ENCODE measurements at places on chromosomes 1 and 21.

DNA sequence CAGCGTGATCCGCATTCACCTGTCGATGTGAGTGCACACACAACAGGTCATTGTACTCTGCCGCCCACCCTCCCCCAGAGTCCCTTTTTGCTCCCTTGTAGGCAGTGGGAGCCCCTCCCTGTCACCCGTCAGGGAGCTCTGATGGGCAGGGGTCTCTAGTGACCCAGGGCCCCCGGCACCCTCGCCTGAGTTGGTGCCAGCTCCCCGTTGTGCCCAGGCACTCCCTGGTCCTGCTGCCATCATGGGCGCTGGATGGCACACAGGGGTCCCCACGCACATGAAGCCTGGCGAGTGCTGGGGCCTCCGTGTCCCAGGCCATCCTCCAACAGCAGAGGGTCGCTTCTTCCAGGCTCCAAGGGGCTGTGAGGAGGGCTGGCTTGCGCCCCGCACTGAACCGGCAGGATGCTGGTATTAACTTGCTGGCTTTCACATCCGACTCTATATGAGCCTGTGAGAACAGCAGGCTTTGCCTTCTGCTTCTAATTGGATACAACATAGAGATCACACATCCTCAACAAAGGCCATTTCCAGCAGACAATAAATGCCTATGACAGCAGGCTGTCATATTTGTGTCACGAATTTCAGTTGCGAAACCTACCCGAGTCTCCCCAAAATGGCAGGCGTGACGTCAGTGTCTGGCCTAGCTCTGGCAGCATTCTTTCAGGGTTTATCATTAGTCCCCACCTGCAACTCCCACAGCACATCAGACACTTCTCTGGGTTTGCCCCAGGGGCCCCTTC lies 35.4 kb downstream of the KIAA1614 start:
- DNase-seq, result no peak

- no peak for DNase-seq
Observed at GRCh38 chr1:208203848-208204609, 40.2 kb downstream of the PLXNA2 start.

GRCh38 chr1:28067523-28068090 lies 20.8 kb downstream of the EYA3 start:
- DNase-seq, result no peak

GRCh38 chr1:60762176-60762575 lies 320.2 kb upstream of the NFIA start:
- DNase-seq, result no peak

- DNase-seq, result no peak
Observed at GRCh38 chr1:192786576-192786975, 22.3 kb upstream of the RGS2 start.

DNA sequence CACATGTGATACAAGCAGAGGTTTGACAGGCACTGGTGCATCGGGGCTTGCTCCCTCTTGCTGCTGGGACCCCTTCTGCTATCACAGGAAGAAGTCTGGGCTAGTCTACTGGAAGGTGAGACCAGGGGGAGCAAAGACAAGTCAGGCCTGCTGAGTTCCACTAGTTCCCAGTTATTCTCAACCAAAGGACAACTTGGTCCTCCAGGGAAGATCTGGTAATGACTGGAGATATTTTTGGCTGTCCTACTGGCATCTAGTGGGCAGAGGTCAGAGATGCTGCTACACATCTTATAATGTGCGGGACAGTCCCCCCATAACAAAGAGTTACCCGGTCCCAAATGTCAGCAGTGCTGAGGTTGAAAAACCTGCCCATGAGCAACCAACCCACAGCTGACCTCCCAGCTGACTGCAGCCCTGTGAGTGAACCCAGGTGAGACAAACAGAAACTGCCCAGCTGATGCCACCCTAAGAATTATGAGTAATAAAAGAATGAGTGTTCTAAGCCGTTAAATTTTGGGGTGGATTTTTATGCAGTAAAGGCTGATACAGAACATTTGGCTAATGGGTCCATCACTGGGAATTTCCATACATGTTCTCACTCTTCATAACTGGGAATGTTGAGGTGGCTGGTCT lies 71.6 kb downstream of the NENF start:
- no peak for DNase-seq

DNA sequence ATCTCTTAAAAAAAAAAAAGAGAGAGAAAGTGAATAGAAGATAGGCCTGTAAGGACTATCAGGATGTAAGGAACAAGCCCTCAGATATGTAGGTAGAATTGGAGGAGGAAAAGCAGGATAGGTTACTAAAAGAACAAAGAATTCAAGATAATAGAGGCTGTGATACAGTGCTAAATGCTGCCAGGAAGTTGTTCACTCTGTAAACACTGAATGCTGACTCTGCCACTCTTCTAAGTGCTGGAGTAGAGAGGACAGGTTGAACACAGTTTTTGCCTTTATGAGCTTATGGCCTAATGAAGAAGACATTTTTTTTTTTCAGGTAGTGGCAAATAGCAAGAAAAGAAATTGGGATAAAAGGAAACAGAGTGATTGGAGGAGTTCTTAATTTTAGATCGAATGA lies 90.6 kb upstream of the ZNF678 start:
- no peak for DNase-seq

DNA sequence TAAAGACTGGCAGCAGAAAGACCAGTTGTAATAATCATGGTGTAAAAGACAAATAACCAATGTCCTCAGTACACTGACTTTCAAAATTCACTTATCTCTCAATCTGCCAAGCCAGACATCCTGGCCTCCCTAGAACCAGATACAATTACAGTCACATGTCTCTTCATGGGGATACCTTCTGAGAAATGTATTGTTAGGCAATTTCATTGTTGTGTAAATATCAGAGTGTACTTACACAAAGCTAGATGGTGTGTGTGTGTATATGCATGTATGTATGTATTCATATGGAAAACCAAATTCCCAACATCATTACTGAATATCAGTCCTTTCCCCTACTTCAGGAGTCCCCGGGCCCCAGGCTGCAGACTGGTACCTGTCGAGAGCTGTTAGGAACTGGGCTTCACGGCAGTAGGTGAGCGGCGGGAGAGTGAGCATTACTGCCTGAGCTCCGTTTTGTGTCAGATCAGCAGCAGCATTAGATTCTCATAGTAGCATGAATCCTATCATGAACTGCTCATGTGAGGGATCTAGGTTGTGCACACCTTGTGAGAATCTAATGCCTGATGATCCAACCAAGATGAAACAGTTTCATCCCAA lies 65.3 kb upstream of the ZNF326 start:
- DNase-seq, result no peak

- no peak for DNase-seq
Observed at GRCh38 chr1:150841626-150842025, 33.6 kb upstream of the CTSK start.

DNA sequence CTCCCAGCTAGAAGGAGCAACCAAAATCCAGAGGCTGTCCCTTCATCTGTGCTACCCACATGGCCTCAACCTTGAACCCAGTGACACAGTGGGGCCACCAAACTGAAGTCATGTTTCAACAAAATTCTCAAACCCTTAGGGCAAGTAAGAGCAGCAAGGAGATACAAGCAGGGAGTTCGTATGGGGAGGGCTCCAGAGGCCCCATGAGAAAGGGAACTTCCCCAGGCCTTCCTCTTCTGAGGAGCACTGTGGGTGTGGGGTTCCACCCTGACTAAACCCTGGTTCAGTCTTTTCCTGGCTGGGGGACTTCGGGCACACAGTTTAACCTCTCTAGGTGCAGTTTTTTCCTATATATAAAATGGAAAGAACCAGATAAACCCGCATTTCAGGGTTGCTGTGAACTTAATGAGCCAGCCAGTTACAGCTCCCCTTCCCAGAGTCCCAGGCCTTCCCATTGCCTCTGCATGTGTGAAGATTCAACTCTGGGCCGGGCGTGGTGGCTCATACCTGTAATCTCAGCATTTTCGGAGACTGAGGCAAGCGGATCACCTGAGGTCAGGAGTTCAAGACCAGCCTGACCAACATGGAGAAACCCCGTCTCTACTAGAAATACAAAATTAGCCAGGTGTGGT lies 8.0 kb upstream of the THEMIS2 start:
- DNase-seq, result peak; percentile 42

GRCh38 chr1:205662135-205662738 lies 18.1 kb downstream of the SLC45A3 start:
- DNase-seq, result no peak

DNA sequence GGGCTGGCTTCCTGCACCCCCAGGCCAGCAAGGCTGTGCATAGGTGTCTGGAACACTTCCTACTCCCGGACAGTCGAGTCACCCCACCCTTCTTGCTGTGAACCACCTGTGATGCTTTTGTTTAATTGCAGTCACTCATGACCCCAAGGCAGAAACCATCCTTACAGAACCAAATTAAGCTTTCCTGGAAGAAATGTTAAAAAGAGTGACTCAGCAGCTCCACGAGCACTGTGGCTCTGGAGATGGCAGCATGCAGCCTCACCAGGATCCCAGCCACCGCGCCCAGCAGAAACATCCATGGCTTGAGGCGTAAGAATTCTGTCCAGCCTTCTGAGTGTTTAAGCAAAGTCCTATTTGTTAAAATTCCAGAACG lies 28.8 kb downstream of the SNAP47 start:
- DNase-seq, result no peak

DNA sequence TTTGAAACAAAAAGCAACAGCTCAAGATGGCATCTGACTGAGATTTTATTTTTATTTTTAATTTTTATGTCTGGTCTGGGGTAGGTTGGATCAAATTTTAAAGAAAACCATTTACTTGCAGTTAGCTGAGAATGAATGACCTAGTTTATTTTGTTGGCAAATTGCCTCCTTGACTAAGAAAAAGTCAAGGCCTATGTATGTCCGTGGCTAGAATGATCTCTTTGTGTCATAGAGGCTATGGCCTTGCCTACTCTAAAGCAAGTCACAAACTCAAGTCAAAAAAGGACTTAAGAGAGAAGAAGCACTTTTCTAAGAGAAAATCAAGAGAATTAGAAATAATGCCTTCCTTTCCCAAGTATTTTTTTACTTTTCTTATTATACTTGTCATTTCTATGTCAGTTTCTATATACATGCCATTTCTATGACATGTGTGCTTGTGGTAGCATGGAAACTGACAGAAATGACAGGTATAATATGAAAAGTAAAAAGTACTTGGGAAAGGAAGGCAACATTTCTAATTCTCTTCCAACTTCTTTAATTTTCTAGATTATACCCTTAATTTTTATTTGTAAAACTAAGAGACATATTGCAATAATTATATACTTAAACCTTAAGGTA lies 136.7 kb downstream of the CENPF start:
- DNase-seq, result no peak

DNA sequence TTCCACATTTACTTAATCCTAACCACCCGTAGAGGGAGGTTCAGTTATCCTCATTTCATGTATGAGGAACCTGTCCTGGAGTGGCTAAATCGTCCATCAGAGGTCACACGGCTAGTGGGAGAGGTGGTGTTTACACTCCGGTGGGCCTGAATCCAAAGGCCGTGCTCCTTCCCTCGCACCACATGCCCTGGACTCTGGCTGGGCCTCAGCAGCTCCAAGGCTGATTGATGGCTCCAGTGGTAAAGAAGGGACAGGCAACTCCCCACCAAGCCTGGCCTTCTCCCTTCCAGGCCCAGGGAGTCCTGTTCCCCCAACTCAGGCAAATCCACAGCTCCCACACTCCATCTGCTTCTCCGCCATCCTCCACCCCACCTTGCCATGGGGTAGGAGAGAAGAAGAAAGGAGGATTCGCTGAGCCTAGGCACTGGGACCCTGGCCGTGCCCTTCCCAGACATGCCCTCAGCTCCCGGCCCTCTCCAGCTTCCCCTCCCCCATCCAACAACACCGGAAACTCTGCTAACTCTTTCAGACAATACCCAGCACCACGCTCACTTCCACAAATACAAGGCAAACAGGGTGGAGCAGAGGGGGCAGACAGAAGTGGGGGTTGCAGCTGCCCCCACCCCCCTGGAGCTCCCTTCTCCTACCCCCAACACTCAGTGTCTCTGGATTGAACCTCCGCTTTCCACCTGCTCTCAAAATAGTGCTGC lies 10.9 kb downstream of the ARHGEF2 start:
- DNase-seq, result no peak

DNA sequence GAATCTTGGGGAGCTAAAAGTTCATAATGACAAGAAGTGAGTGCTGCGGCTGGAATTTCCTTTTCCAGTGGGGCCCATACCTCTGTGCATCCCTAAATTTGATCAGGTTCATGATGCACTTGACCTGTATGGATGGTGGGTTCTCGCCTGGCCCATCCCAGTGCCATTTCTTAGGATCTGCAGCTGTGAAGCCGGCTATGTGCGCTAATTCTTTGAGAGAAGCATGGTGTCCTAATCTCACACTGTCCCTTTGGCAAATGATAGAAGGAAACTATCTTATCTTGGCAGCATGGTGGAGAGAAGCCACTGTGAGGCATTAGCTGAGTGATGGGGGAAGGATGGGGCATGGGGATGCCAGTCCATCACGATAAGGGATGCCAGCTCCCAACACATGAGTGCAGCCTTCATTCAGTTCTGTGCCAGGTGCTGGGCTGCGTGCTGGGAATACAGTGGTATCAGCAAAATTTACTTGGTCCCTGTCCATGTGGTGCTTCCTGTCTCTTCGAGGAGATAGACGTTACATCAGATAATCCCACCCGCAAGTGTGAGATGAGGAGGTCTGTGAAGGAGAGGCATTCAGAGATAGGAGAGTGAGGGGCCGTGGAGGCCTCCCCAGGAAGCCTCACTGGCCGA lies 30.5 kb downstream of the STUM start:
- no peak for DNase-seq

DNA sequence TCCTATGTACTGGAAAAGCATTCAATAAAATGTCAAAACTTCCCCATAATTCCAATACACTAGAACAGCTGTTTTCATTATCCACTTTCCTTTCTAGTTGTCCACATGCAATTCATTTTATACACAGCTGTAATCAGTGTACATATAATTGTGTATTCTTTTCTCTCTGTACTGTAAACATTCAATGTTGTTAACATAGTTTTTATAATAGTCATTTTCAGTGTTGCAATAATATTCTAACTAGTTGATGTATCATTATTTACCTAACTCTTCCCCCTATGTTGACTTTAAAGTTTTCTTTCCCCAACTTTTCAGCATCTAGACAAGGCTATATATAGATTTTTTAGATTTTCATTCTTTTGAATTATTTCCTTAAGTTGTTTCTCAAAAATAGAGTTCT lies 44.4 kb downstream of the DIPK1A start:
- no peak for DNase-seq

- DNase-seq, result no peak
Observed at GRCh38 chr1:80966266-80966665, 834.5 kb upstream of the ADGRL2 start.

DNA sequence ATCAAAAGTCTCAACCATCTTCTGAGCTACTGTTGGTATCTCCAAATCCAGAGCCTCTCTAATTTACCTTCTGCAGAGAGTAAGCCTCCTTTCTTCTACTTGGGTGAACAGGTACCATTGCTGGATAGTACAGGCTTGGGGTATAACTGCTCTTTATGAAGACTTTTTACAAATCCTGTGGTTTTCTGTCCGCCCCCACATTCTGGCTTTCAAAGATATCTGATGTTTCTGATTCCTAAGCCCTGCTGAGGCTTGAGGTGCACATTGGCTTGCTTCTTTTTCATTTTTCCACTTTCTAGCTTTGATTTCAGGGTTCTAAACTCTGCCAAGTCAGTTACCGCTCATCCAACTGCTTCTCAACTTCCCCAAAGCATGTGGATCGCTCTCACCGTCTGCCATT lies 37.1 kb downstream of the TENT5C start:
- DNase-seq, result no peak

- no peak for DNase-seq
Observed at GRCh38 chr1:11151114-11151513, 38.0 kb upstream of the ANGPTL7 start.

All from stimulated activated naive B cell treated with anti-CD40 and anti-IgM and Interleukin-4, amounts not matched to agents 10 μg/mL and 1 μg/mL and 100 μg/mL, for 72 hours (primary cell).